Activated CD4-positive, CD25-positive, alpha-beta regulatory T cell treated with anti-CD3 and anti-CD28 coated beads, Interleukin-2, amount 50 U/mL, for 72 hours (primary cell): ENCODE measurements at places on chromosomes 3 and 15.

DNA sequence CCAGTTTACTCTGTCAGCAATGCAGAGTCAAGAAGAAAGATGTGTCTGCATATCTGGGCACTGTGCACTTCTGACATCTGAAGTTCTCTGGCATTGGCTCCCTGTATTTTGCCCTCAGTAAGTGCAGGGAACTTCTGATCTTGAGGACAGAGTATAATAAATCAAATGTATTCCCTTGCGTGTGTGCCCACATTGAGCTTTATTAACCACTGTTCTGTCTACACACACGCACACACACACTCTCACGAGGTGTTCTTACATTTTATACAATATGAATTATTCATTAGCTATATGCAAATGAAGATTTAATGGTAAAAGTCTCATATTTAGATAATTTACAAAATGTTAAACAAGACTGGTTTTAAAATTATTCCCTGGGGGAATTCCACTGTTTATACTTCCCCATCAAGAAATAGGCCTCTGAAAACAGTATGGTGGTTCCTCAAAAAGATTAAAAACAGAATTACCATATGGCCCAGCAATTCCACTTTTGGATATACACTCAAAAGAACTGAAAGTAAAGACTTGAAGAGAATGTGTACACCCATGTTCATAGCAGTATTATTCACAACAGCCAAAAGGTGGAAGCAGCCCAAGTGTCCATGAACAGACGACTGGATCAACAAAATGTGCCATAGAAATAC lies 24.6 kb upstream of the ANPEP start:
- no peak for DNase-seq

- DNase-seq = no peak
Measured at GRCh38 chr3:17129556-17129955, 244.8 kb downstream of the PLCL2 start.

DNA sequence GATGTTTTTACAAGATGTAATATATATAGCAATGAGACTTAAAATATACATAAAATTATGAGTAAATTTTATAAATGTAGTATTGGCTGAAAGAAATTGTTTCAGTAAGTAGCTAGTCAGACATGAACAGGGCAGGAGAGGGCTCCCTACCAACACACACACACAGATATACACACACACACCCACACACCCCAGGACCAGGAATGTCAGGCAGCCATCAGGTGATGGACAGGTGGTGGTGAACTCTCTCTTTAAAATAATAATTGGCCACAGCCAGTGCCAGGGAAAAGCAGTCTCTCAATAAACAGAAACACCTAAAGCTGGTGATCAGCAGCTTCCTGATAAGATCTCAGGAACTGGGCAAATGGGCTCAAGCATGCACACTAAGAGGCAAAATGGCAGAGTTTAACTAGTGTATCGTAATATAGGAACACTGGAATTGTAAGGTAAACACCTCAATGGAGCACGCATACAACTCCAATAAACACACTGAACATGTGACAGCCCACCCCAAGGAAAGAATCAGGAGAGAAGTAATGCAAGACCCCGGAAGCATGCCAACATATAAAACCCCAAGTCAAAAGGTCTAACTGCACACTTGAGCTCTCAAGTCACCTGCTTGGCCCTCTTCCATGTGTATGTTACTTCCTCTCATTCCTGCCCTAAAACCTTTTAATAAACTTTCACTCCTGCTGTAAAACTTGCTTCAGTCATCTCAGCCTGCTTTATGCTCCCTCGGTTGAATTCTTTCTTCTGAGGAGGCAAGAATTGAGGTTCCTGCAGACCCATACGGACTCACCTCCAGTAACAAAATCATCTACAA lies 1034.1 kb upstream of the SEMA6D start:
- no peak for DNase-seq

GRCh38 chr3:190556351-190556750 lies 42.5 kb downstream of the IL1RAP start:
- DNase-seq = no peak
